ENCODE measurements at places on chromosomes 7 and 10. TPM values are rescaled to one million over a fixed set of nuclear protein-coding genes. Genes with fewer than 3 reads are reported as not detected.

DNA sequence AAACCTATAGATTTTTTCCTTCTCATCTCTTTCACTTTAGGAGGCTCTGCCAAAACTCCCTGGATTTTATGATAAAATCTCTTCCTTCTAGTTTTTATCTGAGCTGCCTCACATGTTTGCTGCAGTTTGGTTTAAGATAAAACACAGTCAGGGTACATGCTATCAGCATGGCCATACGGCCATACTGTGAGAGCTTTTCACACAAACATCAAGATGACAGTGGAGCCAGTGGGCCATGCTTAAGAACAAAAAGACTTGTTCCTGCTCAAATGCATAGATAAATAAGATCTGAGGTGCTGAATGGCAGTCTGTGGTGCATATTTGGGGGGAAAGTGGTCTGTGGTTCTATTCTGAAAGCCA lies 91.0 kb downstream of the ELMO1 start:
- no peak for DNase-seq
- no peaks in the 10 kb centered on the region for H3K27me3 ChIP-seq
- peaks cover 18% of the 10 kb centered on the region for H3K4me1 ChIP-seq
- H3K36me3 ChIP-seq: no peaks in the 10 kb centered on the region
- no peak overlapping the region for H3K4me3 ChIP-seq

- H3K27me3 ChIP-seq: peaks cover 41% of the 10 kb centered on the region
- DNase-seq: no peak
- H3K4me1 ChIP-seq: peaks cover 4% of the 10 kb centered on the region
- no peak overlapping the region for H3K4me3 ChIP-seq
- H3K27ac ChIP-seq: no peak overlapping the region
- H3K36me3 ChIP-seq: no peaks in the 10 kb centered on the region
Observed at GRCh38 chr10:114403541-114404161, 651 bp downstream of the AFAP1L2 start.

DNA sequence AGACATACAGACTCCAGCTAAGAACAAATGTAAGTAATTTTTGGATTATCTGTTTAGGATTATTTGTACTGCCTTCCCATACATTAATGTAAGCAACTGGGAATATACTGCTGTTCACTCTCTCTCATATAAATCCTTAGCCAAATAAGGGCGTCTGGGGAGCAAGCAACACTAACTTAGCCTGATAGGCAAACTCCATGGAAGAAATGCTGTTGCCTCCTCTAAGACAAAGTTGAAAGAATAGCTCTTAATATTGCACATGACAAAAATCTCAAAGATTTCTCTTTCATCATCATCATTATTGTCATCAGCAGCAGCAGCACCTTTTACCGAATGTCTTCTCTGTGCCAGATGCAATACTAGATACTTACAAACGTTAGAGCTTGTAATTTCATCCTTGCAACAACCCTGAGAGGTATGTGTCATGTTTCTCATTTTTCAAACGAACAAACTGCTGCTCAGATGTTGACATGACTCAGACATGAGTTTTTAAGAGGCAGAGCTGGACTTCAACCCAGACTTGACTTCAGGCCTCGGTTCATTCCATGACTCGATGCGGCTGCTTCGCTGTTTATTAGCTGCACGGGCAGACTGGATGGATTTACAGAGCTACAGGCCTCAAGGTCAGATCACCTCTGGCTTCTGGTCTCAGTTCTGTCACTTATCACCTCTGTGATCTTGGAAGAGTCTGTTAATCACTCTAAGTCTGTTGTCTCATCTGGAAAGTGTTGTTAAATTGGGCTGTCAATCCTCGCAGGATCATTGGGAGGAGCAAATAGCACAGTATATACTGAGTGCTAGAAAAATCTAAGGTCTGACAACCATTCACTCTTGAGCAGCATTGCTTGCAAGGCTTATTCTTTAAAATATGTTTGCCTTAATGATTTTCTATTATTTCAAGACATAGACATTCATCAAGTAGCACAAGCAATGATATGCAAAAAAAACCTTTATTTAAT lies 126.3 kb upstream of the CELF2 start:
- H3K4me1 ChIP-seq: no peaks in the 10 kb centered on the region
- DNase-seq: no peak
- H3K36me3 ChIP-seq: no peaks in the 10 kb centered on the region
- H3K4me3 ChIP-seq: no peak overlapping the region
- H3K27me3 ChIP-seq: no peaks in the 10 kb centered on the region

- no peak for DNase-seq
- peaks cover 61% of the 10 kb centered on the region for H3K36me3 ChIP-seq
- H3K4me3 ChIP-seq: peak overlapping the region; percentile 77
- peaks cover 17% of the 10 kb centered on the region for H3K4me1 ChIP-seq
- peak overlapping the region; percentile 70 for H3K27ac ChIP-seq
Observed at GRCh38 chr10:38038932-38039245, 28.4 kb downstream of the ZNF33A start.

- no peaks in the 10 kb centered on the region for H3K4me1 ChIP-seq
- no peaks in the 10 kb centered on the region for H3K27me3 ChIP-seq
- no peak for DNase-seq
- no peak overlapping the region for H3K27ac ChIP-seq
Observed at GRCh38 chr10:128081720-128082119, 44.5 kb downstream of the MKI67 start.

DNA sequence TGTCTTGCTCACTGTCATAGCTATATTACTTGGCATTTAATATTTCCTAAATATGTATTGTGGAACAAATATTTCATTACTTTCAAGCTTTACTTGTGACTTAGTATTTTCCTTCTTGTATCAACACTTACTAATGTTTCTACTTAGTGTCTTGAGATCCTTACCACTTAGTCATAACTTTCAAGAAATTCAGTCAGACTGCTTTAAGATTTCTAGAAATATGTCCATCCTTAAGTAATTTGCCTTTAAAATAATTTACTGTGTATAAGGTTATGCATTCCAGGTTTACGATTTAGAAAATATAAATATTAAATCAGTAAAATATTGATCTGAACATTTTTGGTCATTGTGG lies 87.3 kb upstream of the CSTF2T start:
- DNase-seq: no peak
- no peak overlapping the region for H3K4me3 ChIP-seq
- no peaks in the 10 kb centered on the region for H3K4me1 ChIP-seq

DNA sequence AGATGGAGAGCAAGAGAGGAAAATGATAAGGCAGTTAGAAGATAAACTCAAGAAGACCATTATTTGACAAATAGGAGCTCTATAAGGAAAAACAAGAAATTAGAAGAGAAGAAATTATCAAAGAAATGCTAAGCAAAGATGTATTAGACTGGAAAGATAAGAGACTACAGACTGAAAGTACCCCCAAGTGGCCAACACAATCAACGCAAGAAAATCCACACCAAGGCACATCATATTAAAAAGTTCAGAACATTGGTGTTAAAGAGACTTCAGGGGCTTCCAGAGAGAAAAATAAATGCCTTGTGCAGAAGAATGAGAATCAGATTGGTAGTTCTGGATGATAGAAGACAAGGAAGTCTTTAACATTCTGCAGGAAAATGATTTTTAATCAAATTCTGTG lies 46.0 kb downstream of the SH2D4B start:
- no peaks in the 10 kb centered on the region for H3K4me1 ChIP-seq
- peak; percentile 16 for DNase-seq
- peaks cover 3% of the 10 kb centered on the region for H3K27me3 ChIP-seq
- no peak overlapping the region for H3K27ac ChIP-seq
- no peak overlapping the region for H3K4me3 ChIP-seq

GRCh38 chr10:34864149-34865067 lies 49.3 kb upstream of the PARD3 start:
- no peak for DNase-seq
- H3K4me1 ChIP-seq: no peaks in the 10 kb centered on the region
- no peaks in the 10 kb centered on the region for H3K36me3 ChIP-seq

- no peak overlapping the region for H3K27ac ChIP-seq
- H3K4me3 ChIP-seq: no peak overlapping the region
- H3K27me3 ChIP-seq: no peaks in the 10 kb centered on the region
- H3K4me1 ChIP-seq: no peaks in the 10 kb centered on the region
Observed at GRCh38 chr10:130463104-130463875, 327.1 kb downstream of the GLRX3 start.

DNA sequence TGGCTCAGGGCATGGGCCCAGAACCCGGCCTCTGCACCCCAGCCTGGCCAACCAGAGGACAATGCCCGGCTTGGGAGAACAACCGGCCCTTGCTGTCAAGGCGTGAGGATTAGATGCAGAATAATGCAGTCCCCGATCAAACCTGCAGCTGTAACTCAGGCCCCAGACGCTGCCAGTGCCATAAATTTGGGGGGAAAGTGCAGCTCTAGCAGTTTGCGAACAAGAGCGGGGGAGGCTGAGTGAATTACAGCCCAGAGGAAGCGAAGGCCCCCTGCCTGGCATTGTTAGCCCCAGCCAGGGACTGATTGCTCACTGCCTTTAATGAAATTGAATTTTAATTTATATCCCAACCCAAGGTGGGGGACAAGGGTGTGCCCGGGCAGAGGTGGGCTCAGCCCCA lies 38.0 kb upstream of the GNA12 start:
- no peak overlapping the region for H3K4me3 ChIP-seq
- H3K4me1 ChIP-seq: peaks cover 13% of the 10 kb centered on the region
- H3K27me3 ChIP-seq: no peaks in the 10 kb centered on the region
- H3K27ac ChIP-seq: no peak overlapping the region

DNA sequence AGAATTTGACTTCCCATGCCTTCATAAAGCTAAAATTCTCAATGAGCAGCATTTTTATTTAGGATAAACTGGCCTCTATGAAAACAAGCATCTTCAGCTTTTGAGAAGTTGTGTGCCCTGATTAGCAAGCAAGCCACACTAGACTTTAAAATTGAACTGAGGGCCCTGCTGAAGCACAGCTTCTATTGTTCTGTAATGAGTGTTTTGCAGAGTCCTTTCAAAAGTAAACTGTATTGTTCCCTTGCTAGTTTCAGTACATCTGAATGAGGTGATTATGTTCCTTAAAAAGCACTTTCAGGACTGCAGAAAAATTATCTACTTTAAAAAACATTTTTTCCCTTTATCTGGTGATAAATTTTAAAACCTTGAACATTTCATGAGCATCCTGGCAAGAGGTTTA lies 113.3 kb upstream of the PRPS1L1 start:
- no peak overlapping the region for H3K27ac ChIP-seq
- no peaks in the 10 kb centered on the region for H3K4me1 ChIP-seq
- H3K4me3 ChIP-seq: no peak overlapping the region
- H3K36me3 ChIP-seq: no peaks in the 10 kb centered on the region

Gene PVRIG
- 46.3 TPM for total RNA-seq

Gene DYDC2
- total RNA-seq: not detected

Gene OR2A12
- total RNA-seq: not detected

Gene GIMAP8
- total RNA-seq: 8.0 TPM

Gene STEAP1B
- not detected for total RNA-seq

Gene GNGT1
- not detected for total RNA-seq
